ENCODE measurements at places on chromosomes 12 and 14.

DNA sequence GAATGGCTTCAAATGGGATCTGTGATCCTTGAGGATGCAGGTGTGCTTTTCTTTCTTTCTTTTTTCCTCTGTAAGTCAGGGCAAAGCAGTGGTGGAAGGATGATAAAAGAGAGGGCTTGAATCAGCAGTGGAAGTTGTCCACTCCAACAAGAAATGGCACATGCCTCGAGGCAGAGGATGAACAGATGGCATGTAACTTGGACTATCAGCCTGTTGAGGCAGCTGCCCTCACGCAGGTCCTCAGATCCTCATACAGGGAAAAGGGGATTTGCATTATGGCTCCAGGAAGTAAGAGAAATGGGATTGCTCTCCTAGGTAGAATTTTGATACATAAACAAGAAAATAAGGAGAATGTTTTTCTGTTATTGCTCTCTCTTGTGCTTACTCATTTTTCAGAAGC is 368.0 kb downstream of the FUT8 start:
- no peaks in the 10 kb centered on the region for H3K36me3 ChIP-seq
- no peak overlapping the region for H3K4me3 ChIP-seq
- H3K27me3 ChIP-seq, result no peaks in the 10 kb centered on the region
- no peak for DNase-seq
- H3K27ac ChIP-seq, result no peak overlapping the region

DNA sequence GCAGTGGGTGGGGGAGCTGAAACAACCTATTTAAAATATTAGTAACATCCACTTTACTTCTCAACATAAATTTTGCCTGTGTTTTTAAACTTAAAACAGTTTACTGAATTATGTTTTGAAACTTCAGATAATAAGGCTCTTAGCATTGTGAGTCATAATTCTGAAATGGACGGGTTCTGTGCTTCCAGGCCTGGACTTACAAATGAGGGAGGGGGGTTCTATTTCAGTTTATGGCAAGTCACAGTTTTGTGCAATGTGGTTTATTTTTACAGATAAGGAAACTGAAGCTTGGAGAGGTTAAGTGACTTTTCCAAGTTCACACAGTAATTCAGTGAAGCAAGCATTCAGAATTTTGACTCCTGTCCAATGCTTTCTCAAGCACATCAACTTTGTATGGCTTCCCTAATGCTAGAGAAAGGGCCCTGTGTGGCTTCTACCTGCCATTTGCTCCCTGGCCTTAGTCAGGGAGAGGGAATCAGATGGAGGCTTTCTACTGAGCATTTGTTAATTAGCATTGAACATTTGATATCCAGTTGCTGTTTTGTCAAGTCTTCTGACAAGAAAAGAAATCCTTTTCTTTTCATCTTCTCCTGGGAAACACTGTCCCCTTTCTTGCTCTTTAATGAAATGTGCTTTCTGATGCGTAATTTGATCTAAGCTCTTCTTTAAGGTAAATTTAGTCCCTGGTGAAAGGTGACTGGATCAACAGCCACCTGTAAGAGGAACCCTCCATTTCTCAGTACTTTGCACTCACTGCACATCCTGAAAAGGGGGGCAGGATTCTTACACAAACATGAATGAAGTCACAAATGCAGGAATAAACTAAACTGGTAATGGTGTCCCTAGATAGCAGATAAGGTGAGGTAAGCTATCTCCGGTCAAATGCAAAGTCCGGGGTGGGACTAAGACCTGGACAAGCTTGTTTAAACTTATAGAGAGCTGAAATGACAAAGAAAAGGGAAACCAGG is 2.5 kb upstream of the SALL2 start:
- no peaks in the 10 kb centered on the region for H3K27me3 ChIP-seq
- H3K4me1 ChIP-seq, result peaks cover 12% of the 10 kb centered on the region
- no peak overlapping the region for H3K4me3 ChIP-seq
- peaks cover 12% of the 10 kb centered on the region for H3K36me3 ChIP-seq
- H3K27ac ChIP-seq, result no peak overlapping the region

DNA sequence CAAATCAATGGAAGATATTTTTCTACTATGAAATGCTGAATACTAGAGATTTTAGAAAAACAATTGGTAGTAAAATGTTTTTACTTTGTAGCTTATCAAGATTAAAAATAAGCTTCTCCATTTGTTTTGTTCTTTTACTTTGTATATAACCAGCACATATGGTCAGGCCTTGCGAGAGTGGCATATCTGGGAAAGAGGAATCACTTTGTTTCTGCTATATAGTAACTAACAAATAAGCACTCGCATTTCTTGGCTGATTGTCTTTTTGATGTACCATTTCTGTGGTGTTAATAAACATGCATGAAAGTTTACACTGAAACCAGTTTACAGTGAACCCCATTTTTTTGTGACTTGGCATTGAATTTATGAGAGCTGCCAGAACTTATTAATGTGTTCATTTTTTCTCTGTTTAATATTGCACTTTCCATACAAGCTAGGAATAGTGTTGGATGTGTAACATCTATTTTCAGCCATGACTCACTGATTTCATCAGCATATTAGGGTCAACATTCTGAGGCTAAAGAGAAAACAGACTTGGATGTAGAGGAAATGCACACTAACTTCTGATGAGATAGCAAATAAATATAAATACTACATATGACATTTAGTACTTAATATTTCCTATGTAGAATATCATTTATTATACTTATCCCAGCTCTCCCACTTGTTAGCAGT is 635.5 kb downstream of the KCNH5 start:
- H3K4me3 ChIP-seq, result no peak overlapping the region
- no peak for DNase-seq
- H3K27ac ChIP-seq, result no peak overlapping the region
- no peaks in the 10 kb centered on the region for H3K27me3 ChIP-seq
- H3K36me3 ChIP-seq, result no peaks in the 10 kb centered on the region

GRCh38 chr14:82661258-82661657 is 1127.6 kb upstream of the SEL1L start:
- H3K27me3 ChIP-seq, result no peaks in the 10 kb centered on the region
- H3K4me1 ChIP-seq, result no peaks in the 10 kb centered on the region
- DNase-seq, result no peak
- no peak overlapping the region for H3K27ac ChIP-seq

- no peaks in the 10 kb centered on the region for H3K36me3 ChIP-seq
- no peak for DNase-seq
- H3K27me3 ChIP-seq, result no peaks in the 10 kb centered on the region
- no peak overlapping the region for H3K27ac ChIP-seq
- H3K4me1 ChIP-seq, result no peaks in the 10 kb centered on the region
Measured at GRCh38 chr14:69364378-69364777, 33.7 kb downstream of the ERH start.

DNA sequence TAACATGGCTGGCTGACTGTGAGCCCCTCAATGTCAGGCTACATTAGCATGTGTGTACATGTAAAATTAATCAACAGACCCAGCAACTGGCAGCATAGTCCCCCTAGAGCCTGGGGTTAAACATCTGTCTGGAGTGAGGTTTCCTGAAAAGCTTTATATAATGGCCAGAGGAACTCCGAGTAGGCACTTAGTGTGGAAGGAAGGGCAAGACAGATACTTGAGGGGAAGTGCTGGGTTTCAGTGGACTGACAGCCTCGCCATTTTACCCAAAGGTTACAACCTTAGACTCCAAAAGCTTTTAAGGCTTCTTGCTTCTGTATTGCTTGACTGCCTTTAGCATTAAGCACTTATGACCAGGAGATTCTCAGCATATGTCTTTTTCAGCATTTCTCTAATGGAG is 430.8 kb downstream of the FLRT2 start:
- no peak overlapping the region for H3K27ac ChIP-seq
- H3K4me3 ChIP-seq, result no peak overlapping the region
- H3K36me3 ChIP-seq, result no peaks in the 10 kb centered on the region

GRCh38 chr14:71597287-71597920 is 334.8 kb upstream of the RGS6 start:
- no peak for DNase-seq
- no peaks in the 10 kb centered on the region for H3K36me3 ChIP-seq
- peak overlapping the region; percentile 1 for H3K27ac ChIP-seq
- no peaks in the 10 kb centered on the region for H3K4me1 ChIP-seq
- H3K4me3 ChIP-seq, result no peak overlapping the region
- no peaks in the 10 kb centered on the region for H3K27me3 ChIP-seq

- H3K27me3 ChIP-seq, result peaks cover 4% of the 10 kb centered on the region
- no peaks in the 10 kb centered on the region for H3K4me1 ChIP-seq
- no peak for DNase-seq
- no peak overlapping the region for H3K27ac ChIP-seq
Measured at GRCh38 chr12:83476006-83476405, 789.3 kb downstream of the TMTC2 start.

- H3K4me3 ChIP-seq, result no peak overlapping the region
- H3K36me3 ChIP-seq, result no peaks in the 10 kb centered on the region
- no peaks in the 10 kb centered on the region for H3K27me3 ChIP-seq
- no peak overlapping the region for H3K27ac ChIP-seq
Measured at GRCh38 chr12:38880288-38880687, 25.1 kb downstream of the CPNE8 start.

DNA sequence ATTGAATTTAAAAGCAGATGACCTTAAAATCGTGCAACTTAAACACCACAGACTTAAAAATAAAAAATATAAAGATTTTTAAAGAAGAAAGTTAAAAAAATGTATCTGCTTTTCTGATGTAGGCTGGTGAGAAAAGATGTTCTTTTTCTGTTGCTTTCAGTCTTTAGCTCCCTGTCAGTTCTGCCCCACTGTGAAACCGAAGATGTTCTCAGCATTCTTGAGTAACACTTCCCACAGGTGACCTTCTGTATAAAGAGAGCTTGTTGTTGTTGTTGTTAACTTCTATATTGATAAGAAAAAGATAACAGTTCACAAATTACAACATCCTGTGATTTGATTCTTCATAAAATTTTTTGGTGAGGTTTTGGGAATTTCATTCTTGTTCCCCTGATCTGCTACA is 377.9 kb upstream of the RGS6 start:
- H3K27me3 ChIP-seq, result no peaks in the 10 kb centered on the region
- no peak overlapping the region for H3K27ac ChIP-seq
- H3K36me3 ChIP-seq, result no peaks in the 10 kb centered on the region
- peak; percentile 25 for DNase-seq

GRCh38 chr12:87096082-87096585 is 839.9 kb upstream of the MGAT4C start:
- no peak for DNase-seq
- H3K4me3 ChIP-seq, result no peak overlapping the region
- H3K36me3 ChIP-seq, result no peaks in the 10 kb centered on the region
- H3K27me3 ChIP-seq, result no peaks in the 10 kb centered on the region
- H3K4me1 ChIP-seq, result no peaks in the 10 kb centered on the region

DNA sequence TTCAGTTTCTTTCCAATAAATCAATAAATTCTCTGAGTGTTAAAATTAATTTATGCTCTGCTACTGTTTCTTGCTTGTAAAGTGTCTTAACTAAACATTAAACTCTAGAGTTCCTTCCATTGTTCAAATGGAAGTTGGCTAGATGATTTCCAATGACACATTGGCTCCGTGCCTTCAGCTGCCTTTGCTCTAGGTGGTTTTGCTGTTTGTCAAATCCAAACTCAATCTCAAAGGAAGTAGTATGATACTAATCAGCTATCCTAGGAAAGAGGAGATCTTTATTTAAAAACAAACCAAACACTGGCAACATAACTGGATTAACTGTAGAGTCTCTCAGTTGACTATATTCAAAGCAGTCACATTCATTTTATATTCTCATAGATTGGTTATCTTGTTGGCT is 356.4 kb downstream of the FOXG1 start:
- no peak for DNase-seq
- H3K36me3 ChIP-seq, result no peaks in the 10 kb centered on the region
- H3K27ac ChIP-seq, result no peak overlapping the region
- H3K4me3 ChIP-seq, result no peak overlapping the region

DNA sequence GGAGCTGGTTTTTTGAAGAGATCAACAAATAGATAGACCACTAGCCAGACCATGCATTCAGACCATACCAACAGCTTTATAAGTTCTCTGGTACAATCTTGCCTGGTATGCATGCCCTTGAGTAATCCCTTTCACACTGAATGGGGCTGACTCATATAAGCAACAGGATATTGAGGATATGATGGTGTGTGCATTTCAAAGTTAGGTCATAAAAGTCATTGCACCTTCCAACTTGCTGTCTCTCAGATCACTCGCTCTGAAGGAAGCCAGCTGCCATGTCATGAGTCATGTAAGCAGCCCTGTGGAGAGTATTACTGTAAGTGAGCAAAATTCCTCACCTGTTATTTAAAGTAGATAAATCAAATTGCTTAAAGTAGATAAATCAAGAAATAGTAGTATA is 45.0 kb upstream of the OR6J1 start:
- H3K4me1 ChIP-seq, result no peaks in the 10 kb centered on the region
- DNase-seq, result peak; percentile 44

All from small intestine (tissue), 16 donors.